ENCODE measurements at places on chromosomes 4 and X. TPM values are rescaled to one million over a fixed set of nuclear protein-coding genes. Genes with fewer than 3 reads are reported as not detected.

- DNase-seq, result no peak
Measured at GRCh38 chr4:92232566-92232965, 71.2 kb upstream of the GRID2 start.

DNA sequence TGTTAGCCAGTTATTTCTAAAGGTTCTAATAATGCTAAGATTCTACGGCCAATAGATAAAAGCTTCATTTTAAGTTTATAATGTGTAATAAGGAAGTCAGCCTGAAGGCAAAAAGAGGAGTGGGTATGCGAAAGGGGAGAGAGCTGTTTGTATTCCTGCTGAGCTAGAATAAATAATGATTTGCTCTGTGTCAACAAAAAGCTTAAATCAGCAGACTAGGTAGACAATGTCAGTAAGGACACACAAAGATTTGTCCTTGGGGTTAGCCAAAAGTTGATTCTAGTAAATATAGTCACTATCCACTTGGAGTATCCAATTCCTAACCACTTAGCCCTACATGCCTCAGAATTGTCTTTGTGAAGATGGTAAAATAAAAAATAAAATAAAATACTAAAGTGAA lies 90.3 kb upstream of the GRIA3 start:
- DNase-seq, result no peak

- DNase-seq, result no peak
Measured at GRCh38 chr4:14906805-14907204, 95.5 kb upstream of the CPEB2 start.

- no peak for DNase-seq
Measured at GRCh38 chrX:46251755-46252154, 293.5 kb downstream of the ZNF674 start.

DNA sequence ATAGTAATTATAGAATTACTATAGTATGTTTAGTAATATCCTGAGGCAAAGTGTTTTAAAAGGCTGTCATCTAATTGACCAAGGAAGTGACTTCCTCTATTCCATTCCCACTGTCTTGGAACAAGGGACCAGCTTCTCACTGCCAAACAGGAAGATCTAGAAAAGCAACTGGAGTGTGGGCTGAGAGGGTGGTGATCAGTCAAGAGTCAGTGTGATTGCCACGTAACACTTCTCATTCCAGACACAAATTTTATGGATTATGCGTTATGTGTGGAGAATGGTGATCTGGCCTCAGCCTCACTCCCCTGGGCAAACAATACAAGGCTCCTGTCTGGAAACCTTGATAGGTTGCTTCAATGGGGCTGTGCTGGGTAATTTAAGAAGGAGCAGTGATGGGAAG lies 60.0 kb downstream of the RRAGB start:
- no peak for DNase-seq

DNA sequence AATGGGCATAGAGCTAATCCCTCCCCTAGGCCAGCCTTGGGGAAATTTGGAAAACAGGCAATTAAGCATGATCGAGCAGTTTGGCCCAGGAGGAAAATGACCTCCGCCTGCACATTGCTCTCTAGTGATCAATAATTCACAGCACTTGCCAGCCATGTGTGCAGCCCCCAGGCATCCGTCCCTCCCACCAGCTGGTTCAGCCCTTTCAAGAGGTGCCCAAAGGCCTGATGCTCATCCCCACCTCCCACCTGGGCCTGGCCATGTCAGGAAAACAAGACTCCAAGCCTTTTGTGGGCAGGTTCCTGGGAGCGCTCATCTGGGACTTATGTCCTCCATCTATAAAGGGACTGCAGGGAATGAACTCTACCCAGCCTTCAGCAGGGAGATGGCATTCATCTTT lies 17.5 kb upstream of the PPP2R2C start:
- DNase-seq, result no peak

Gene SHISA3
- 0.07 TPM for polyA plus RNA-seq

Gene ARMCX2
- 54.5 TPM for polyA plus RNA-seq
